B cell (primary cell): ENCODE measurements at places on chromosomes 6 and 20.

GRCh38 chr20:23928788-23929187, 49.2 kb upstream of the CST5 start:
- no peak for DNase-seq

DNA sequence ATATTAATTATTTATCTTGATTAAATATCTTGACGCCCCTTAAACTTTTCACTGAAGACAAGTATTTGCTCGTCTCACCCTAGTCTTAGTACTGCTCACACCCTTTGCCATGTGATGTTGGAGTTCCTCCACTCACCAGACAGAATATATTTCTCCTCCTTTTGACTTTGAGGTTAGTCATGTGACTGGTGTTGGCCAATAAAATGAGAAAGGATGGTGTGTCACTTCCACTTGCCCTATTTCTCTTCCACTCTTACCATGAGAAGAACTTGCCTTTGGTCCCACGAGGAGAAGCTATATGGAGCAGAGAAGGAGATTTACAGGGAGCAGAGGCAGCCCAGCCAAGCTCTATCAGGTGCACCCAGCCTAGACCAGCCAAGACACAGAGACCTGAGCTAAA, 64.9 kb upstream of the TAB2 start:
- no peak for DNase-seq

DNA sequence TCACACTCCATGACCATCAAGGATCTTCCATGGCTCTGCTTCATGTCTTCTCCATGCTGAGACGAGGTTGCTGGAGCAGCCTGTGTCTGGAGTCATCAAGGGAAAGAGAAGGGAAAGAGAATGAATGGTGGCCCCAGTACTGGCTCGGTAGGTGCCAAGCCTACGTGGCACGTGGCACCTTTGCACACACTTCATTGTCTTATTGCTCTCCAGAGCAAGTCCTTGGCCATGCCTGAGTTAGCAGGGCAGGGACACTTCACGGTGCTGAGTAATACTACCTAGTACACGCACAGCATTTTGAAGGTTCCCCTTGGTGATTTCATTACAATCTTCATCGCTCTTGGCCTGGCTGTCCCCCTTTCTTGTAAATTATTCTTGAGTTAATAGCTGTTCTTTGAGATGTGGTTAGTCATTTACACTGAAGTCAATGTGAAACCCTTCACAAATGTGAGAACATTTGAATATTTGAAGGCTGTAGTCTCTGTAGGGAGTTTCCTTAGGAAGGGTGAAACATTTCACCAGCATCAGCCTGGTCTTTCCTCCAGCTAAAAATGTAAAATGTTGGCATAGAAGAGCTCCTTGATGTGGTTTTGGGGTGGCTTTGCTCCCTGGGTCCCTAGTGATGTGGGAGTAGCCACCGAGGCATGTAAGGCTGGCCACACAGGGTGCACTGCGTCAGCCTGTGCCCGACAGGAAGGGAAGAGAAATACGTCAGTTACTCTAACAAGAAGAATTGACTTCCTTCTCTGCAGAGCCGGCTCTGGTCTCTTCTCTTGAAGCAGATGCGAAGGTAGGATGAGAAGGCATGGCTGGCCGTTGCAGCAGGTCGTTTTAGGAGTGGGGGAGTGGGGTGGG, at the start of gene SYTL3:
SYTL3 (plus strand) TSS at position 766 of the 855 bp plus-strand sequence. CDS start 13,215 bp downstream, outside the sequence.
- DNase-seq = peak; percentile 79

- DNase-seq = no peak
Measured at GRCh38 chr6:140670021-140670420, 1295.6 kb upstream of the CITED2 start.

DNA sequence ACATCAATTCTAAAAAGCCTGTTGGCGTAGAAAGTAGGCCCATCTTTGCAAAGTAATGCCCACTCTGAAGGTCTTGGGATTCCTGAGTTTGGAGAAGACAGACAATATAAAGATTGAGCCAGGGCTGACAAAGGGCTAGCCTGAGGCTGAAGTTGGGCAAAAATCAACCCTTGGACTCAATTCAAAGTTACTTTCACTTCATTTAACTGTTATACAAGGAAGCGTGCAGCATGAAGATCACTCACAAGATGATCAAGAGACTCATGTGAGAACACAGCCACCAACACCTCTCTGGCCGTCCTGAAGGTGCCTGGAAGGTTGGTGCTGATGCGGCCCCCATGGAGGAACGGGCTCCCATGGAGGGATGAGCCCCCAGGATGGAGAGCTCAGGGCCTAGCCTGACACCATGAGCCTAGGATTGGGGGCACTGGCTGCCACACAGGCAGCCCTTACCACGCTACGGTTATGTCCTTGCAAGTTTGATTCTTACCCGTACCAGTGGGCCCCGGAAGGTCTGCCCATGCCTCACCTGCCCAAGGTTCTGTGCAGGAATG, 26.6 kb downstream of the FOXC1 start:
- no peak for DNase-seq

DNA sequence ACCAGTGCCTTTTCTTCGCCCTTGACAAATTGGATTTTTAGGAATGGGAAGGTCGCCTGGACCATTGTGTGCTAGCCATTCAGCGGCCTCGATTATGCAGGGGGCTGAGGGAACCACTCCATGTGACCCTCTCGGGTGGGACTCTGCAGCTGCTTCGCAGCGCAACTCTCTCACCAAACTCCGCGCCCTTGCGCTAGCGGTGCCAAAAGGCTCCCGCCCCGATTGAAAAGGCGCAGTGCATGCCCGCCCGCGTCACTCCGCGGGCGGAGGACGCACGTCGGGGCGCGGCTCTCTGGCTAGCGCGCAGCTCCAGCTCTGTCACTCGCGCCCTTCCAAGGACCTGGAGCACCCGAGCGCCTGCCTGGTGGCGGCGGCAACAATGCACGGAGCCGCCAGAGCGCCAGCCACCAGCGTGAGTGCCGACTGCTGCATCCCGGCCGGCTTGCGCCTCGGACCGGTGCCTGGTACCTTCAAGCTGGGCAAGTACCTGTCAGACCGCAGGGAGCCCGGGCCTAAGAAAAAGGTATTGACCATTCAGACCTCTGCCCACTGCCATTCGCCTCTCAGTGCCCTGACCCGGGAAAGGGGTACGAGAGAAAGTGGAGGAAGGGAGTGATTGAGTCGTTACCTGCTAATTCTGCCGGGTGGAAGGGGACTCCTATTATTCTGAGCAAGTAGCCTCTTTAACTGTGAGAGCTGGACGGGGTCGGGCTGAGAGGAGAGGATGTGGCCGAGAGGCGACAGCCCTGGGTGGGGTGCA, at the start of gene PRDM13:
PRDM13 (plus strand) TSS at position 178 of the 760 bp plus-strand sequence; CDS start at position 380, 202 bp downstream.
- peak; percentile 32 for DNase-seq

GRCh38 chr6:37678078-37678846, 19.4 kb downstream of the MDGA1 start:
- DNase-seq = no peak

- DNase-seq = no peak
Measured at GRCh38 chr6:31948306-31948705, 2.4 kb downstream of the CFB start.
